ENCODE measurements at places on chromosomes 6 and 20. TPM values are rescaled to one million over a fixed set of nuclear protein-coding genes. Genes with fewer than 3 reads are reported as not detected.

Gene LIN28B
- total RNA-seq: not detected

Gene SSTR4
- not detected for total RNA-seq

Gene SIGLEC1
- total RNA-seq: 3.0 TPM

Gene PLN
- 49.6 TPM for total RNA-seq

Gene RSPO3
- 4.8 TPM for total RNA-seq

Gene BEND3
- 1.5 TPM for total RNA-seq

Gene ME1
- total RNA-seq: 20.8 TPM

Gene RPS6KA2
- 35.7 TPM for total RNA-seq

Gene TP53TG5
- total RNA-seq: not detected

Measured in gastrocnemius medialis (tissue), 4 donors.